ENCODE measurements at places on chromosomes 7 and 10. TPM values are rescaled to one million over a fixed set of nuclear protein-coding genes. Genes with fewer than 3 reads are reported as not detected.

DNA sequence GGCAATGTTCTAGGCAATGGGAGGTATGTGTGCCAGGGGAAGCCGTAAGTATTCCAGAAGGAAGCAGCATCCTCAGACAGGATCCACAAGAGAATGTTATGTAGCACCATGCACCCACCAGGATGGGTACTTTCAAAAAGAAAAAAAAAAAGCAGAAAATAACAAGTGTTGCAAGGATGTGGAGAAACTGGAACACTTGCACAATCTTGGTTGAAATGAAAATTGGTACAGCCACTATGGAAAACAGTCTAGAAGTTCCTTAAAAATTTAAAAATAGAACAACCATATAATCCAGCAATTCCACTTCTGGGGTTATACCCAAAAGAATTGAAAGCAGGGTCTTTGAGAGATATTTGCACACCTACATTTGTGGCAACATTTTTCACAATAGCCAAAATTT, 20.2 kb downstream of the C10orf71 start:
- DNase-seq = no peak

DNA sequence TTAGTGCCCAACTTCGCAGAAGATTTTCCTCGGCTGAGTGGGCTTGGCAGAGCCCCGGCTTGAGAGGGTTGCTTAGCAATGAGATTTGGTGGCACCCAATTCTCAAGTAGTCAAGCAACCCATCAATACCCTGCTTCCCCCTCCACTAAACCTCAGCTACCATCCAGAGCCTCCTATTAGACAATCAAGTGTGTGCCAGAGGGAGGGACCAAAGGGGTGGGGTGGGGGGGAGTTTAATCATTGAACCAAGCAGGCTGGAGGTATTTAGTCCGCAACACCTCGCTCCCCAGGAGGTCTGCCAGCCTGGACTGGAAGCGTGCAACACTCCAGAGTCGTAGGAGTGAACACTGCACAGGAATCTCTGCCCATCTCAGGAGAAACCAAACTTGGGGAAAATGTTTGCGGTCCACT, at the start of gene HKDC1:
Gene HKDC1 (plus strand): TSS at position 292 of the 411 bp plus-strand sequence. CDS start 104 bp downstream, at position 396.
- DNase-seq = no peak

The NEUROD6 gene
- not detected for total RNA-seq

DNA sequence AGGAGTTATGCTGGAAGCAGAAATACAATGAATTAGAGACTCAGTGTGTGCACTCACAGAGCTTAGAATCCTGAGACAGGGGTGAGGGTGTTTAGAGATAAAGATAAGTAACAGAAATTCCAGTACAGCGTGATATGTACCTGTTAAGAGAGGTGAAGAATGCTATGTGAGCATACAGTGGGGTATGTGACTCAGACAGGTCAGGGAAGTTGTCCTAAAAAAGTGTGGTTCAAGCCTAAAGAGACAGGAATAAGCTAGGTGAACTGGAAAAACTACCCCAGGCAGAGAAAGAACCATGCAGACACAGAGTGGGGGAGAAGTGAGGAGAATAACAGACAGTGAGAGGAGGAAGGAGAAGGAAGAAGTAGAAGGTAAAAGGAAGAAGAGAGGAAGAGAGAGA, 8.6 kb downstream of the SMIM30 start:
- no peak for DNase-seq

- DNase-seq = no peak
These were observed 20.0 kb upstream of the CAPZA2 start for GRCh38 chr7:116842371-116842770.

DNA sequence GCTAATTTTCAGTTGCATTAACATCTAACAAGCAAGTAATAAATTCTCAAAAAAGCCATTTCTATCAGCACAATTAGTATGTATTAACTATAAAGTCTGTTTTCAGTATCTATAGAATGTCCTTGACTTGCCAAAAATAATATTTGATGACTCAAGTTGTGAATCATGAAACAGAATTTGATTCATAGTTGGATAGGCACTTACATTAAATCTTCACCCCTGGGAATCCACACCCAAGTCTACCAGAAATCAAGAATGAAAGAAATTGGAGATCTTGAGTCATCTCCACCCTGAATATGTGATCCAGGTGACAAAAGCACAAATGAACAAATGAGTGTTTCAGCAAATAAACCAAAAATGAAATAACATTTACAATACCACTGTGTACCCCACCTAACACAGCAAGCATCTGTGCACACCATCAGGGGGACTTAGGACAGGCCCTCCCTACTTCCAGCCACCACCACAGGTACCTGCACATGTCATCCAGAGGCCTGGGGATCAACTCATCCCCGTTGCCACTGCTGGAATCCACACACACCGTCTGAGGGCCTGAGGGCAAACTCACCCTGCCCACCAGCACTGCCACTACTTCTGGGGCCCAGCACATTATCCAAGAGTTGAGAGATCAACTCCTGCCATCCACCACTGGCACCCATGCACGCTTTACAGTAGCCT, 160.1 kb downstream of the MTERF1 start:
- no peak for DNase-seq

GRCh38 chr10:99234041-99234790, 1.4 kb downstream of the HPSE2 start:
- peak; percentile 78 for DNase-seq

DNA sequence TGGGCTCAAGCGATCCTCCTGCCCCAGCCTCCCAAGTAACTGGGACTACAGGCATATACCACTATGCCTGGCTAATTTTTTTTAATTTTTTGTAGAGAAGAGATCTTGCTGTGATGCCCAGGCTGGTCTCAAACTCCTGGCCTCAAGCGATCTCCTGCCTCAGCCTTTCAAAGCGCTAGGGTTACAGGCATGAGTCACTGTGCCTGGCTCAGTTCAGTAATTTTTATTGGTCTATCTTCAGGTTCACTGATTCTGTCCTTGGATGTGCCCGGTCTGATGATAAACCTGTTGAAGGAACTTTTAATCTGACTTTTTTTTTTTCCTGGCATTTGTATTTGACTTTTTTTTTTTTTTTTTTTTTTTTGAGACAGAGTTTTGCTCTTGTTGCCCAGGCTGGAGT, 40.1 kb upstream of the STRIP2 start:
- no peak for DNase-seq

DNA sequence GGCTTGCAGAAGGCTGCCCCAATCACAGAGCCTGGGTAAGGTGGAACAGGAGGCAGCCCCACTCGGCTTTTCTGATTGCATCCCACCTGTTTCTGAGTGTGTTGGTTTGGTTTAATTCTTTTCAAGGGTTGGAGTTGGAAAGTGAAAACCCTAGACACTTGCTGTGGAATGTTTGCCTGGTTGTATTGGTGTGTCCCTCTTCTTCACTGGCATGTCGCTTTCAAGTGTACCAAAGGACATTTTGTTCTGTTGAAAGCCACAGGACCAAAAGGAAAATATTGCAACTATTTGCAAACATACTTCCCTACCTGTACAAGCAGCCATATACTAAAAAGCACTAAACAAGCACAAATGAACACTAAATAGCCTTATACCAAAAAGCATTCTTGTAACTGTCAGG, 60.5 kb downstream of the NHLRC2 start:
- DNase-seq = no peak

DNA sequence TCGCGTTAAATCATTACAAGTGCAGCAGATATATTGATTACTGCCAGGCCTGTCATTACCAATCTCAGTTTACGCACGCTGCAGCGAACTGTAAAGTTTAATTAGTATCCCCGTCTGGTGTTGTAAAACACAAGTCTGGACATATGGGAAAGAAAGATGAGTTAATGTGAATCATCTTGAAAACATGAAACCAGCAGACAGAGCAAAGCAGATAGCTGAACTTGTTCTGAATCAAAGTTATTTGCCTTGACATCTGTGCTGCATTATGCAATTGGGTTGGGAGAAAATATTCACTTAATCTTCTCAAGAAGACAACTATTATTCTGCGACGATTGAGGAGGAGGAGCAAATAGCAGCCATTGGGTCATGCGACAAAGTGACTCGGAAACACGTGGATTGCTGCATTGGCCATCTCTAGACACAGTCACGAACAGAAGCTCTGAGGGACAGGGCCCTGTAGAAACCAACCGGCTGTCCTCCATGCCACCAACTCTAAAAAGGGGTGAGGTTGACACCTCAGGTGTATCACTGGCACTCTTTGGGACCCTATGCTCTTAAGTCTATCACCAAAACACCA, 156.3 kb upstream of the C7orf33 start:
- DNase-seq = no peak

DNA sequence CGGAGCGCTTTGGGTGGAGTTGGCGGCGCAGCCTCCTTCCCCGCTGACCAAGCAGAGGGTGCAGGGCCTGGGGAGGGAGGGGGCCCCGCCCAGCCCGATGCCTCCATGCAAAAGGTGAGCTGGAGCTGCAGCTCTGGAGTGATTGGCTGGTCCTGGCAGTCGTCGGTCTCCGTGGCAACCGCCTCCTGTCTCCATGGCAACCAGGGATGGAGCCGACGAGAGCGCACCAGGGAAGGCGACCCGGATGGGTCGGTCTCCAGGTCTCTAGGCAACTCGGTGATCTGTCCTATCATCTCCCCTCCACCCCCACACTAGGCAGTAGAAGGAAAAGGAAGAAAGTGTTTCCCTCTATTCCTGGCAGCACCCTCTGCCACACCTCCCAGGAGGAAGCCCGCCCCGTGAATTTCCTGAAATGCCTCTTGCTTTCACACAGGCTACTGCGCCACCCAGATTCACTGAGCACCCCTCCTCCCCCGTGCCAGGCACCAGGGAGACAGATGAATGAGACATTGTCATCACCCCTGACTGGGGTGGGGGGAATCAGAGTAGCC, 647 bp upstream of the NACAD start:
- DNase-seq = peak; percentile 96

DNA sequence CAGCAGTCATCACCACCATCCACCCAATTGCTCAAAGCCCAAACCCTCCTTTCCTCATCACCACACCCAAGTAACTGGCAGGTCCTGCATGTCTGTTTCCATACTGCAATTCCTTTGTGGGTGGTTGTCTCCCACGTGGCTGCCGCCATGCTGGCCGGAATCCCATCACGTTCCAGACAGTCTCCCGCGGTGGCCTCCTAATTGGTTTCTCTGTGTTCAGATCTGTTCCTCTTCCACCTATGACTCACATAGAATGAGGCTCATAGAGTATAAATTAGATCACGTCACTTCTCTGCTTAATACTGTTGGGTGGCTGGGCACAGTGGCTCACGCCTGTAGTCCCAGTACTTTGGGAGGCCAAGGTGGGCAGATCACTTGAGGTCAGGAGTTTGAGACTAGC, 813.0 kb downstream of the TYW1 start:
- DNase-seq = no peak

DNA sequence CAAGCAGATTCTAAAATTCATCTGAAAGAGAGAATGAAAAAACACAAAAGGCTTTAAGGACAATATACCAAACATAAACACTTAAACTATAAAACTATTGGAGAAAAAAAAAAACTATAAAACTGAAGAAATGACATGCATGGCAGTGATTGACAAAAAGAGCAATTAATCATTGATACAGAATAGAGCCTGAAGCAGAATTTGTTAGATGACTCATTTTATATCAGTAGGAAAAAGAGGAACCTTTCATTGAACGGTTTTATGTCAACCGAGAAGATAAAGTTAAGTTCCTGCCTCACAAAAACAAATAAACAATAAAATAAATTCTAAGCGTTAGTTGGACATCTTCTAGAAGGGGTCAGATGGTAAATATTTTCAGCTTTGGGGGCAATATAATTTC, 23.3 kb downstream of the NPY start:
- DNase-seq = no peak

DNA sequence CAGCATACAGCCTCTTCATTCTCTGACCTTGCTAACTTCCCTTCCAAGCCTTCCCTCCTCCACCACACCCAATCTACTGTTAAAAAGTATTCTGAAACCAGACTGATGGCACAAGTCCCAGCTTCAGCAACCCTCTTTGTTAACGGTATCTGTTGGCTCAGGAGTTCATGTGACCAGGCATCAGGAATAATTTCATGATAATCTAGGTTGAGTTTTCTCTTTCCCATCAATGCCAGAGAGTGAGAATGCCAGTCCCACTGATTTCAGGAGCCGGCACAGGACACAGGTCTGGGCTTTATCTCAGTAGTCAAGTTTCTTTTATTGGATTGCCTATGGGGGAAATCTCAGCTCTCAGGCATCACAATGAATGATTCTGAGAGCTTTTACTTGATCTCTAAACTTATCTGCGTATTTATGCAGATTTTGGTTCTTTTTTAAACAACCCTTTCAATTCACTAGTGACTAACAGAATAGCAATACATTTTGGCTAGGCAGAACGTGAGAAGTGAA, 231.0 kb upstream of the LYZL1 start:
- peak; percentile 4 for DNase-seq

The SSC4D gene
- 12.7 TPM for total RNA-seq

GRCh38 chr7:110604885-110605284, 486.0 kb upstream of the LRRN3 start:
- DNase-seq = no peak

DNA sequence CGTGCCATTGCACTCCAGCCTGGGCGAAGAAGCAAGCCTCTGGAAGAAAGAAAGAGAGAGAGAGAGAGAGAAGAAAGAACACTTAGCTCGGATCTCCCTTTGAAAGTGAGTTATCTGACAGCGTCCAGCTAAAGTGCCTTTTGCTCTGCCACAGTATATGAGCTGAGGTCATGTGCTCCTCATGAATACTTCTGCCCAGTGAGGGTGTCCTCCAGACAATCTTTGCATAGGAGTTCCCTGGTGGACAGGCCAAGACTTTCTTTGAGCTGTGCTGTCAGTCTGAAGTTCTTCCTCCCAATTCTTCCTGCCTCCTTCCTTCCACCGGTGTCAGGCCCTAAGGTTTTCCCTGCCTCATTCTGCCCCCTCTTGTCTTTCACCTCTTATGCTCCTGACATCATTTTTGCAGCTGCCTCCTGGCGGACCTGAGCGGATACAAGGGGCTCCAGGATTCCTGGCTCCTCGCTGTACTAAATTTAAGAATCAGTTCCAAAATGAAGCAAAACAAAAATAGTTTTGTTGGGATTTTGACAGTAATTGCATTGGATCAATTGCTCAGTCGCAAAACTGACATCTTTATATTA, 31.9 kb downstream of the XRCC2 start:
- DNase-seq = no peak

The NPM3 gene
- total RNA-seq = 345 TPM

GRCh38 chr7:97145068-97145467, 27.6 kb downstream of the SDHAF3 start:
- no peak for DNase-seq

DNA sequence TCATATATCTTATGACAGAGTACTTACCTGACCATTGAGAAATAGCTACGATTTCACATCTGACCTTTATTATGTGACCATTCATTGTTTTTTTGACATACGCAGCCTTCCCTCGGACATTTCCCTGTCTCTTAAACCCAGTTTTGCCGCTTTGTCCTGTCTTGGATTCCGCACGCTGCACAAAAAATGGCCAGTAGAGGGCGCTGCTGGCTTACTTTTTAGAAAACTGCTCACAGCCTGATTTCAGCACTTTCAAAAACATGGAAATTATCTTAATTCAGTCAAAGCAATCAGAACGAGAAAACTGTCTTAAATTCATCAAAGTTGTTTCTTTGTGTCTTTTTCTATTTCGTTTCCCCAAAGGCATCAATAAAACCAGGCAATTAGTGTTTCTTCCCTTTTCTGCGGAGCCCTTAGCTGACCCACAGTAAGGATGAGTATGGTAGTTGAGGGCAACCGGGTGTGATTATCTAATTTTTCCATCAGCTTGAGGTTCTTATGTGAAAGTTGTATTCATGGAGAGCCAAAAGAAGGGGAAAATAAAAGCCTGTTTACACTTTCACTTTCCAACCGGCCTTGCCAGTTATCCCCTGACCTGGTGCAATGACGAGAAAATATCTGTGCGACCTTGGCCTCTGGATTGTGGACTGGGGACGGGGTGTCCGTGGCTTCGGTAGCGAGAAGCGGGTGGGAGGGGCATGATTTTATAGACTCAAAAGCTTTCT, 144.4 kb downstream of the DYNC1I1 start:
- peak; percentile 85 for DNase-seq

The SRRM3 gene
- total RNA-seq = 9.2 TPM

Measured in GM23338 (cell line).